ENCODE measurements at places on chromosomes 11 and 22. TPM values are rescaled to one million over a fixed set of nuclear protein-coding genes. Genes with fewer than 3 reads are reported as not detected.

- H3K27me3 ChIP-seq: no peaks in the 10 kb centered on the region
- H3K4me3 ChIP-seq: no peak overlapping the region
- no peaks in the 10 kb centered on the region for H3K36me3 ChIP-seq
- no peak overlapping the region for H3K27ac ChIP-seq
- no peak for DNase-seq
- H3K4me1 ChIP-seq: peaks cover 6% of the 10 kb centered on the region
These were observed 77.7 kb downstream of the FAM76B start for GRCh38 chr11:95711945-95712221.

- peak overlapping the region; percentile 49 for H3K4me3 ChIP-seq
- peak; percentile 88 for DNase-seq
- peaks cover 3% of the 10 kb centered on the region for H3K36me3 ChIP-seq
- peaks cover 55% of the 10 kb centered on the region for H3K4me1 ChIP-seq
- H3K27ac ChIP-seq: peak overlapping the region; percentile 79
These were observed 12.8 kb downstream of the DGCR2 start for GRCh38 chr22:19109198-19110063.

GRCh38 chr22:40238425-40239344 lies 61.0 kb downstream of the TNRC6B start:
- no peak overlapping the region for H3K27ac ChIP-seq
- peaks cover 53% of the 10 kb centered on the region for H3K4me1 ChIP-seq
- no peak for DNase-seq

DNA sequence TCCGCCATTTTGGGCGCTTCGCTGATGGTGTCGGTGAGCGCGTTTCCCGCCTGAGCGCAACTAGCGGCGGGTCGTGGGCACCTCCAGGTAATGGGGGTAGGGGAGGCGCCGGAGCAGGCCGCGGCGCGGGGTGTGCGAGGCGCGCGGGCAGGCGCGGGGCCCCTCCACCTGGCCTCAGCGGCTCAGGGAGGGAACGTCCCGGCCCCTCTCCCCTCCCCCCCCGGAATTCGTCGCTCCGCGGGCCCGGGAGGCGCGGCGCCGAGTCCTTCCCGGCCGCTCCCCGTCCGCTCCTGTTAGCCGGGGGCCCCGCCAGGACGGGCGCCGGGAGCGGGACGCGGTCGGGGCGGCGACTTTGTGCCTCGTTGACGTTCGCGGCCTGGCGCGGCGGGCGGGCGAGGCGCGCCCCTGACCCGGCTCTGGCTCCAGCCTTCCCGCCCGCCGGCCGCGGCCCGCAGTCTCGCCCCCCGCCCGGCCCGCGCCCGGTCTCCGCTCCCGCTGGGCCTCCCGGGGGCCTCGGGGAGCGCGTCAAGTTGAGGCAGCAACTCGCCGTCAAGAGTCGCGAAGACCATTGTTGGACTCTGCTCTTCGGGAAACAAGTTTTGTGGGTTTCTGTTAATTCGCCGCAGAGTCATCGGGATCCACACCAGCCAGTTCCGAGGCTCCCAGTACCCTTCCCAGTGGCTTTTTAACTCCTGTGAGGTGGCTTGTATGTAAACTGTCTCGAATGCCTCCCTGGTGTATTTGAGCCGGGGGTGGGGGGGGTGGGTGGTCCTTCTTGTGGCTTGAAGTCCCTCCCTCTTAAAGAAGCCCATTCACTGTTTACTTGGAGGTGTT lies at the start of gene PPP6R3:
PPP6R3 (plus strand) TSS at position 12 of the 834 bp plus-strand sequence. CDS start 76,913 bp downstream, outside the sequence.
- H3K4me3 ChIP-seq: peak within 1 kb of the TSS; percentile 86
- peaks cover 28% of the 10 kb centered on the region for H3K4me1 ChIP-seq
- no peaks in the 10 kb centered on the region for H3K36me3 ChIP-seq
- DNase-seq: peak; percentile 14
- no peaks in the 10 kb centered on the region for H3K27me3 ChIP-seq

GRCh38 chr11:10770626-10771254 lies 19.7 kb downstream of the CTR9 start:
- H3K27ac ChIP-seq: no peak overlapping the region
- no peaks in the 10 kb centered on the region for H3K27me3 ChIP-seq
- peaks cover 38% of the 10 kb centered on the region for H3K36me3 ChIP-seq
- H3K4me1 ChIP-seq: no peaks in the 10 kb centered on the region
- DNase-seq: no peak

DNA sequence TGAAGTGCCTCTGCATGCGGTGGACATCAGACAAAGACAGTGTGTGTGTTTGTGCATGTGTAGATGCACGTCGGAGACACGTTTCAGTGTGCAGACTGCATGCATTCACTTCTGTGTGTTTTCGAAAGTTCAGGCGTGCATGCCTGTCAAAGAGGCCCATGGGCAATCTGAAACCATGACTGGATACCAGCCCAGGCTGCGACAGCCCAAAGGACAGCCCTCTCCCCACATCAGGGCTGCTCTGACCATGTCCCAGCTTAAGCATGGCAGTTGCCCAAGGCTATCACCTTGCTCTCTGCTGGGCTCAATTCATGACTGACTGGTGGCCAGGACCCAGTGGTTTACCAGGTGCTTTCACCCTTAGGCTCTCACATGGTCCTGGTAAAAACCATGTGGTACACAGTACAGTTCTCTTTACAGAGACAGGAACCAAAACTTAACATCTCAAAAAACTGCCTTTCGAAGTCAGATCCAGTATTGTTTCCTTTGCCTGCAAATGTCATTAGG lies 423.7 kb upstream of the CADM1 start:
- H3K36me3 ChIP-seq: no peaks in the 10 kb centered on the region
- no peaks in the 10 kb centered on the region for H3K4me1 ChIP-seq
- H3K4me3 ChIP-seq: no peak overlapping the region
- no peak overlapping the region for H3K27ac ChIP-seq
- H3K27me3 ChIP-seq: no peaks in the 10 kb centered on the region
- no peak for DNase-seq

- no peaks in the 10 kb centered on the region for H3K4me1 ChIP-seq
- no peak for DNase-seq
- no peaks in the 10 kb centered on the region for H3K27me3 ChIP-seq
These were observed 66.1 kb upstream of the VPREB1 start for GRCh38 chr22:22178355-22178965.

DNA sequence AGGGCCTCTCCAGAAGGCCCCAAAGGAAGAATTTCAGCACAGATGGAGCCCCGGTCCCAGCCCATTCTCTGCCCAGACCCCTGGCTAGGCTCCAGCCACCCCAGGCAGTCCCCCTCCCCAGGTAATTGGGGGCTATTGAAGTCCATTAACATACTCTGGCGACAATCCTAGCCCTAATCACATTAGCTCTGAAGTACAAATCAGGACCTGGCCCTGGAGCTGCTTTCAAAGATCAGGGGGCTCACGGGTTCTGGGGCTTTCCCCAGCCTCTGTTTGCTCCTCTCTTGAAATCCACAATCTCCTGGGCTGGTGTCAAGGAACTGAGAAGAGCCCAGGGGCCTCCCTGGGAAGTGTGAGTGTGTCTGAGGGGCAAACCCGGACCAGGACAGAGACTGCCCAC lies 22.3 kb downstream of the FGF4 start:
- no peaks in the 10 kb centered on the region for H3K4me1 ChIP-seq
- DNase-seq: no peak
- no peaks in the 10 kb centered on the region for H3K36me3 ChIP-seq
- H3K27ac ChIP-seq: no peak overlapping the region

- no peak overlapping the region for H3K27ac ChIP-seq
- H3K4me1 ChIP-seq: no peaks in the 10 kb centered on the region
- H3K27me3 ChIP-seq: no peaks in the 10 kb centered on the region
- DNase-seq: no peak
- H3K36me3 ChIP-seq: no peaks in the 10 kb centered on the region
These were observed 8.8 kb downstream of the KREMEN1 start for GRCh38 chr22:29081517-29082236.

- no peak overlapping the region for H3K4me3 ChIP-seq
- H3K4me1 ChIP-seq: no peaks in the 10 kb centered on the region
- H3K27me3 ChIP-seq: no peaks in the 10 kb centered on the region
- H3K27ac ChIP-seq: no peak overlapping the region
These were observed 14.2 kb downstream of the AP5B1 start for GRCh38 chr11:65766535-65766934.

DNA sequence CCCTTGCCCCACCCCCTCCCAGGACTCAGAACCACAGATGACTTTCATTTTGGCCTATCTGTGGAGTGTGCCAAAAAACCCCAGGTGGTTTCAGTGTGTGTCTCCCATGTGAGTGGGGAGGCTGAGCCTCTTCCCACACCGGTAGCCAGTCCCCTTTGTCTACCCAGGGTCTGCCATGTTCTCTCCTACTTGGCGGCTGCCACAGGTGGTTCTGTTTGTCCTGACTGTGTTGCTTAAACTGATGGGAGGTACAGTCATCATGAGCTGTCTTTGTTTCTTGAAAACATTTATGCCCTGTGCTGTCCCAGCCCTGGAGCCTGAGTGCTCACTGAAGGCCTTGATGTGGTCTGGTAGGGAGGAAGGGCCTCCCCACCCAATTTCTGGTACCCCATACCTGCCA lies 39.7 kb upstream of the SUSD2 start:
- no peak overlapping the region for H3K4me3 ChIP-seq
- H3K36me3 ChIP-seq: peaks cover 23% of the 10 kb centered on the region
- H3K4me1 ChIP-seq: peaks cover 36% of the 10 kb centered on the region

DNA sequence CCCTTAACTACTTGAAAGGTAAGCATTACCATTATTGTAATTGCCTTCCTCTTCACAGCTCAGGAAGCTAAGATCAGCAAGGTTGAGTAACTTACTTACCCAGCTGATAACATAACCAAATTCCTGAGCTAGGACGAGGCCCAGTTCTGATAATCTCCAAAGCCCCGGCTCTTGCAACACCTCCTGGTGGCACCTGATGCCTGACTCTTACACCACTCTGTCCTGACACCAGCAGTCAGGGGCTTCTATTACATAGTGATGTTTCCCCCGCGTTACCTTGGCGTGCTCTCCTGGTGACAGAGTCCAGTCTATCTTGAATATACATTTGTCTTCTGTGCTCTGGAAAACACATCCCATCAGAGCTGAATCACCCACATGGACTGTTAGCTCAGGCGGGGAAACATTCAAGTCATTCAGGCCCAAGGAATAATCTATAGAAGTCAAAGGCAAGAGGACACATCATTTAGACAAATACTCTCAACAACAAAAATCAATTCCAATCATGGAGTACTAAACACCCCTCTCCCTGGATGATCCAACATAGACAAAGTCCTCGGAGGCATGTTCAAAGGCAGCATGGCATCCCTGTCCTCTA lies 12.6 kb downstream of the JAML start:
- H3K27me3 ChIP-seq: no peaks in the 10 kb centered on the region
- no peak overlapping the region for H3K4me3 ChIP-seq
- no peak for DNase-seq
- no peak overlapping the region for H3K27ac ChIP-seq
- H3K4me1 ChIP-seq: peaks cover 51% of the 10 kb centered on the region

- no peaks in the 10 kb centered on the region for H3K27me3 ChIP-seq
- H3K27ac ChIP-seq: no peak overlapping the region
- no peak overlapping the region for H3K4me3 ChIP-seq
- DNase-seq: no peak
These were observed 11.4 kb downstream of the RTN4R start for GRCh38 chr22:20256551-20257211.

DNA sequence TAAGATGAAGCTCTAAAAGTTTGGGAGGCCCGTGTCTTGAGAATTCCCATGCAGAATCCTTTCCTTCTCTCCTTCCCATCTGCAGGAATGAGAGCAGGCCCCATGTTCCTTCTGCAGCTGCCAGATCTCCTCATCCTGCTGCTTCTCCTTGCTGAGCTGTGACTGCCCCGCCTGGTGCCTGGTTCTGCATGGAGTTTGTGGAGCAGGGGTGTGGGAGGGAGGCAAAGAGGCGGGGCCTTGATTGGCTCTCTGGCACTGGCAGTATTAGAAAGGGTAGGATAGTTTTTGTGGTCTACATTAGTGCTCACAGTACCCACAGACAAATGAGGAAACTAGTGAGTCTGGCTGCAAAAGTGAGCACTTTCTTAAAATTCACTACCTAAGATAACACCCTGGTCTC lies 91.1 kb upstream of the CLPB start:
- H3K4me3 ChIP-seq: no peak overlapping the region
- H3K36me3 ChIP-seq: no peaks in the 10 kb centered on the region
- peaks cover under 1% of the 10 kb centered on the region for H3K4me1 ChIP-seq
- no peak for DNase-seq
- H3K27ac ChIP-seq: no peak overlapping the region

DNA sequence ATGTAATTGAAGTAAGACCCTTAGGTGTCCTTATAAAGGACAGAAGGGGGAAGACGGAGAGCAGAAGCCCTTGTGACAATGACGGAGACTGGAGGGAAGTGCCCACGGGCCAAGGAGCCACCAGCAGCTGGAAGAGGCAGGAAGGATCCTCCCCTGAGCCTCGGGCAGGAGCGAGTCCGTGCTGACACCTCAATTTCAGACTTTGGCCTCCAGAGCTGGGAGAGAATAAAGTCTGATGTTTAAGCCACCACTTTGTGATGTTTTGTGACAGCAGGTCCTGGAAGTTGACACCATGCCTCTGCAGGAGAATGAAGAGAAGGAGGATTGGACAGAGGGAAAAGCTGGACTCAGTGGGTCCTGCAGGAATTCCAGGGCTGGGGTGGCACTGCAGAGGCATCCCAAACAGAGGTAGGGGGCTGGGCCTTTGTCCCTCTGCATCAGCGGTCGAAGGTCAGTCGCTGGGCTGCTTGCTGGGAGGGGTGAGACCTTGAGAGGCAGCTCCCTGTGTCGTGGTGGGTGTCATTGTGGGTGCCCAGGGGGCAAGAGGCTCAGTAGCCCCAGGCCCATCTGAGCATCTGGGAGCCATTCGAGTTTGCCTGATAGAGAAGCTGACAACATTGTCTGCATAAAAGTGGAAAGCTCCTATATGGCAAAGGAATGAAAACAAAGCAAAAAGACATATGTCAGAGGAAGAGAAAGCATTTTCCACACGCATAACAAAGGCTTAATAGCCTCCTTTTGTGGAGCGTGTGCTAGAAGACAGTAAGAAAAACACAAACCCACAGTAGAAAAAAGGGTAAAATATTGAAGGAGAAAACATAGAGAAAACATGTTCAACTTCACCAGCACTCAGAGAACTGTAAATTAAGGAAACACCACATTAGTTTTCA lies 68.8 kb downstream of the RTL6 start:
- H3K27me3 ChIP-seq: no peaks in the 10 kb centered on the region
- H3K36me3 ChIP-seq: no peaks in the 10 kb centered on the region
- no peaks in the 10 kb centered on the region for H3K4me1 ChIP-seq
- no peak overlapping the region for H3K4me3 ChIP-seq
- no peak for DNase-seq
- no peak overlapping the region for H3K27ac ChIP-seq

DNA sequence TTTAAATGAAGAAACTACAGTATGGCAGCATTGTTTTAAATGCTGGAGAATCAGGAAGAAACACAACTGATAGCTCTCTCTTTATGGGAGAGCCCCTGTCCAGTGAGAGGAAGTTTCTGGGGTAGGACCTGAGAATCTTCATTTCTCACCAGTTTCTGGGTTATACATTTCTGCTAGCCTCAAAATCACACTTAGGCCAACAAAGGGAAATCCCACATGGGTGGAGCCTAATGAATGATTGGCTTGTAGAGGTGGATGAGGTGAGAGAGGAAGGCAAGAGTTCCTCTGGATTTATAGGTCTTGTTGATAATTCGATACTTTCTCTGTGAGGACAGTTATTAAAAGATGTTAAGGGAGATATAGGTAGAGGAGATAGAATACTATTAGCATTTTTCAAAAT lies 1397.3 kb upstream of the TENM4 start:
- H3K27me3 ChIP-seq: no peaks in the 10 kb centered on the region
- H3K4me3 ChIP-seq: no peak overlapping the region
- no peak overlapping the region for H3K27ac ChIP-seq
- no peaks in the 10 kb centered on the region for H3K36me3 ChIP-seq
- H3K4me1 ChIP-seq: no peaks in the 10 kb centered on the region

Gene MOV10L1
- not detected for total RNA-seq

Gene YPEL4
- 12.6 TPM for total RNA-seq

Gene SMC1B
- total RNA-seq: not detected

Gene SFI1
- total RNA-seq: 253 TPM

Measured in naive thymus-derived CD4-positive, alpha-beta T cell (primary cell).